Naive B cell (primary cell): ENCODE measurements at places on chromosomes 12 and 14. TPM values are rescaled to one million over a fixed set of nuclear protein-coding genes. Genes with fewer than 3 reads are reported as not detected.

KIF26A gene
- polyA plus RNA-seq = not detected

SPSB2 gene
- polyA plus RNA-seq = 7.9 TPM

SLC39A5 gene
- polyA plus RNA-seq = not detected

ARMH4 gene
- not detected for polyA plus RNA-seq

TTC7B gene
- polyA plus RNA-seq = 0.39 TPM

DNA sequence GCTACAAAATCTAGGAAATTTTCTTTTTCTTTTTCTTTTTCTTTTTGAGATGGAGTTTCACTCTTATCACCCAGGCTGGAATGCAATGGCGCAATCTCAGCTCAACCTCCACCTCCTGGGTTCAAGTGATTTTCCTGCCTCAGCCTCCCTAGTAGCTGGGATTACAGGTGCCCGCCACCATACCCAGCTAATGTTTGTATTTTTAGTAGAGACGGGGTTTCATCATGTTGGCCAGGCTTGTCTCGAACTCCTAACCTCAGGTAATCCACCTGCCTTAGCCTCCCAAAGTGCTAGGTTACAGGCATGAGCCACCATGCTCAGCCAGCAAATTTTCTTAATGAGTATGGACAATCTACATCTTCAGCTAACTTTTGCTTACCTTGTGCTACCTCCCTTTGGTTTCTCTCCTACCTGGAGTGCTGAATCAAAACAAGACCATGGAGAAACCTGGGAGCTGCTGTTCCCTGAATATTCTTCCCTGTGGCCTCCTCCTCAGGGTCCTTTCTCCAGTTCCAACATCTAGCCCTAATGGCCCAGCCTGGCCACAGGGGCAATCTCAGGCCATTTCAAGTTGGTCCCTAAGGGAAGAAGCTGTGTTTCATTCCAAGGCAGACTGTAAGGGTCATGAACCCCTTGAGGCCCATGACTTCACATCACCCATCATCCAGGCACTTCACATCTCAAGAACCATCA is 74.6 kb upstream of the EGLN3 start:
- DNase-seq = no peak

DNA sequence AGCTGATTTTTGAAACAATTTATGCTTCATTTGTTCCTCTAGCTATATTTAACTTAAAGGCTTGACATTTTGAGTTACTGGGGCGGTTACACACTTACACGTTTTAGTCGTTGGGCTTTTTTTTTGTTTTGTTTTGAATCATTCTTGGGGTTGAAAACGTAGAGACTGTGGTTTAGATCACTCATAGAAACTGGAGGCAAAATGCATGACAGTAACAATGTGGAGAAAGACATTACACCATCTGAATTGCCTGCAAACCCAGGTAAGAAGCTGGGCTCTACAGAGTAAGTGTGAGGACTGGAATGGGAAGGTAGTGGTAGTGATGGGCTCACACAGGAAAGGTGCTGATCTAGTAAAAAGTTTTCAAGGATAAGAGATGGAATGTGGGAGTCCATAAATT is at the start of gene CLEC2D:
CLEC2D (plus strand) TSS at position 180 of the 400 bp plus-strand sequence; CDS start at position 202, 22 bp downstream.
- DNase-seq = peak; percentile 70

GRCh38 chr12:108770269-108770829 is 39.0 kb upstream of the CORO1C start:
- no peak for DNase-seq
